ENCODE measurements at places on chromosomes 11 and 22. TPM values are rescaled to one million over a fixed set of nuclear protein-coding genes. Genes with fewer than 3 reads are reported as not detected.

DNA sequence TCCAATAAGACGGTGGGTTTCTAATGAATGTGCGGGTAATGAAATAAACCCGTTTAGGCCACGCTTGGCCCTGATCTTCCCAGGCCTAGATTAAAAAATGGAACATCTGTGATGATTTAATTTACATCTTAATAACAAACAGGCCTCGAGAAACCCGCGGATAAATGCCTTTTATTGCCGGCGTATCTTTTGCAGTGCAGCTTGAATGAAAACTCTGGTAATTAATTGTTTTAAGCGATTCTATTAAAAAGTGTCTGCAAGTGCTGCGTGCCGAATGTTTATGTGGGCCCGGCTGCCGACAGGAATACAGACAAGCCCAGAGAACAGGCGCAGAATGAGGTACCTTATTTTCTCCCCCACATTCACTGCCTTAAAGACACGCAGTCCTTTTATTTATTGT is 420.7 kb downstream of the MN1 start:
- no peak for DNase-seq
- H3K36me3 ChIP-seq, result no peaks in the 10 kb centered on the region
- H3K27ac ChIP-seq, result no peak overlapping the region
- H3K4me1 ChIP-seq, result no peaks in the 10 kb centered on the region
- H3K4me3 ChIP-seq, result no peak overlapping the region
- peaks cover 21% of the 10 kb centered on the region for H3K27me3 ChIP-seq

GRCh38 chr22:30323246-30323645 is 3.5 kb downstream of the TBC1D10A start:
- no peak overlapping the region for H3K4me3 ChIP-seq
- no peak overlapping the region for H3K27ac ChIP-seq
- peaks cover 34% of the 10 kb centered on the region for H3K36me3 ChIP-seq
- H3K27me3 ChIP-seq, result no peaks in the 10 kb centered on the region

Gene FOSL1
- total RNA-seq, result 0.49 TPM

Gene DEFB108B
- not detected for total RNA-seq

Gene CRYBA4
- not detected for total RNA-seq

Data from T-cell (primary cell).